ENCODE measurements at places on chromosomes 3 and 15.

GRCh38 chr15:48992545-48992944 lies 28.8 kb upstream of the SHC4 start:
- DNase-seq = no peak

- DNase-seq = no peak
Observed at GRCh38 chr3:71000483-71000882, 583.0 kb downstream of the FOXP1 start.

GRCh38 chr3:126685493-126685892 lies 18.5 kb upstream of the CHCHD6 start:
- DNase-seq = no peak

DNA sequence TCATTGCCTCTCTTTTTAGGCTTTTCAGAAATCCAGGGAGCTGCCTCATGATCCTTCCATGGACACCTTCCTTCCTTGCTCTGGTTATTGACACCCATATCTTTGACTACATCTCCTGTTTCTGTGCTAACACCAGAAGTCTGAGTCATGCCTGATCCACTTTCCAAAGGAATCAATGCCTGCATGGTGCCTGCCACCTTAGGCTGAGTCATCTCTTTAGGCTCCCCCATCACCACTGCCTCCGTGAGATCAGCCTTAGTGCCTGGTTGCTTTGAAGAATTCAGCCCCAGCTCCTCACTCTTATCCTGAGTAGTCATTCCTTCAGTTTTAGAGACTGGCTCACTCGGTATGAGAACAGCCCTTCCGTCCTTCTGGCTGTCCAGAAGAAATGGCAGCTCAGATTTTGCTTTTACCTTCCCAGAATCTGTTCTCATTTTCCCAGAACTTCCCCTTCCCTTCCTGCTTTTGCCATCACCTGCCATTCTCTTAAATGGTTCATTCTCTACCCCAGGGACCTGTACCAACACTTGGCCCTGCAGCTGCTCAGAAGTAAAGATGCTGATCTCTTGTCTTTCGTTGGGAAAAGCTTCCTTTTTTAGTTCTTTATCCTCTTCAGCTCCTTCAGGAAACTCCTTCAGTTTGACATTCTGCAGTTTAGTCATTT lies 105.3 kb downstream of the MAP4 start:
- peak; percentile 92 for DNase-seq

- no peak for DNase-seq
Observed at GRCh38 chr3:132550579-132551305, 46.3 kb upstream of the ACKR4 start.

DNA sequence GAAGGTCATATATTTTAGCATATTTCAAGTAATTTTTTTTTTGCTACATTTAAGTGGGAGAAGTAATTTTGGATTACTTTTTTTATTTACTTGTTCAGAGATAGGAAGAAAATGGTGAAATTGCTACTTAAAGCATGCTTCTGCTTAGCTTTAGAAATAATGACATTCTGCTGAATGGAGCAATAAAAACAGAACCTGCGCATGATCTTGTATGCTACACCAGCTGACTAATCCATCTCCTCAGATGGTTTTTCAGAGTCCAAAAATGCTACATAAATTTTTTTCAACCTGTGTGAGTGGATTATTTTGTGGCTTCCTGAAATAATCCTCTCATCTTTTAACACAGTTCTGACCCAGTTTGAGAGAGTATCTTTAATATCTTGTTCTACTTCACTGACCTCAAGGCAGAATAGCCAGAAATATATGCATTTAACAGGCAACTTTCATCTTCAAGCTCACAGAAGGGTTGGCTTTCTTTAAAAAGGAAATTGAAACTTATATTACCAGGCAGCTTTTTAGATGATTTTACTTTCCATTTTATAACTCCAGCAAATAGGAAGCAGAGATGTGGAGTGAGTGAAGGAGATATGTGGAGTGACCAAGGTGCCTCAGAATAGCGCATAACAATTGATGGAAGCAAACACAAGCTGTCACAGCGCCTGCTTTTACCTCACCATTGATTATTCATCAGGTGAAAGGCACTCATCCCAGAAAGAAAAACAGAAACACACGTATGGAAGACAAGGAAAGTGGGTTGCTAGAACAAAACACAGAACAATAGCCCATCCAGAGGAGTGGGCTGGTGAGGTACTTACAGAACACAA lies 136.6 kb downstream of the TGFBR2 start:
- DNase-seq = no peak

GRCh38 chr15:89502867-89503595 lies 6.6 kb upstream of the RHCG start:
- no peak for DNase-seq

DNA sequence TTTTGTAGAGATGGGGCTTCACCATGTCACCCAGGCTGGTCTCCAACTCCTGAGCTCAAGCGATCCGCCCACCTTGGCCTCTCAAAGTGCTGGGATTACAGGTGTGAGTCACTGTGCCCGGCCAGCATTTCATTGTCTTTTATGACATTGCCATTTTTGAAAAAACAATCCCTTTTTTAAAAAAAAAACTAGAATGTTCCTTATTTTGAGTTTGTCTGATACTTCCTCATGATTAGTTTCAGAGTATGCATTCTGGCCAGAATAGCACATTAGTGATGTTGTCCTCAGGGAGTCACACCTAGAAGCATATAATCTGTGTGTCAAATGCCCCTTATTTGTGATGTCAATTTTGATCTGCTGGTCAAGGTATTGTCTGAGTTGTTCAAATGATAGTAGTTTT lies 21.2 kb upstream of the NMD3 start:
- DNase-seq = no peak

- DNase-seq = no peak
Observed at GRCh38 chr3:81953111-81953510, 191.7 kb upstream of the GBE1 start.

DNA sequence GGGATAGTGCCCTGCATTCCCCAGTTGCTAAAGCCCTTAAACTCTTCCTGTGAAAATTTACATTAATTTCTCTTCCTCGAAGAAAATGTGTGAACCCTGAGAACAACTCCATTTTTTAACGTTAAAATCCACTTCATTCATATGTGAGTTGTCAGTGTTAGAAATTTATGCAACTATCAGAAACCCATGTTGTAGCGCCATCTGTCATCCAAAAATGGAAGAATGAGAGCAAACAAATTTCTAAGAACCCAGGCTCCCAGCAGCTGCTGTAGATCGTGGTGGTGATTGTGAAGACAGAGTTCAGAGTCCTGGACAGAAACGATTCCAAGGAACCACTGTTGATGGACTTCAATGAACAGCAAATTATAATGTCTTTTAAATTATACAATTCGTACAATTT lies 179.7 kb upstream of the NDN start:
- DNase-seq = no peak

- DNase-seq = no peak
Observed at GRCh38 chr3:48738144-48738536, 21.1 kb upstream of the IP6K2 start.

- no peak for DNase-seq
Observed at GRCh38 chr15:93527374-93528050, 438.5 kb upstream of the RGMA start.

GRCh38 chr3:134197681-134198261 lies 52.9 kb downstream of the RYK start:
- DNase-seq = peak; percentile 70

GRCh38 chr15:94177112-94177511 lies 54.2 kb upstream of the MCTP2 start:
- no peak for DNase-seq

DNA sequence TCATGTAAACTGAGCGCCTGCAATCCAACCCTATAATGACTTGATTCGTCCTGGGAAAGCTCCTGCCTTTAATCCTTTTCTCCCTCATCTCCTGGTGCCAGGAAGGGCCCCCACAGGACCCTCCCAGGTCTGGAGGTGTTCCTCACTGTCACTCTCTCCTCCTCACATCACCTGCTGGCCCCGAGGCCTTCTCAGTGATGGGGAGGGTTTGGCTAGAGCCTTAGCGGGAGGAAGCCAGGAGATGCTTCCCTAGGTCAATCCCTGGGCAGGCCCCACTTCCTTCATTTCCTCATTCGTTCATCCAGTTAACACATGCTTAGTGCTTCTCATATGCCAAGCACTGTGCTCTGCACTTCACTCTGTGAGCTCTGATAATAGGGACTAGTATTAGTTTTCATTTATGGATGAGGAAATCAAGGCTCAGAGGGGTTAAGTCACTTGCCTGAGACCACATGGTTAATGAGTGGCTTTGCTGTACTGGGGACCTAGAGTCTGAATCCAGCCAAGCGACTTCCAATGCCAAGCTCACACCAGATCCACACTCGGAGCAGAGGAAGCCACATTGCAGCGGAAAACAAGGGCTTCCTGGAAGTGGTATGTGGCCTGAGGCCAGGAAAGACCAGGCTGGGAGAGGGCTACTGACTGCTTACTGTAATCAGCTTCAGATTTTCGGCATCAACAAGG lies 50.3 kb upstream of the CHRNB4 start:
- DNase-seq = no peak

DNA sequence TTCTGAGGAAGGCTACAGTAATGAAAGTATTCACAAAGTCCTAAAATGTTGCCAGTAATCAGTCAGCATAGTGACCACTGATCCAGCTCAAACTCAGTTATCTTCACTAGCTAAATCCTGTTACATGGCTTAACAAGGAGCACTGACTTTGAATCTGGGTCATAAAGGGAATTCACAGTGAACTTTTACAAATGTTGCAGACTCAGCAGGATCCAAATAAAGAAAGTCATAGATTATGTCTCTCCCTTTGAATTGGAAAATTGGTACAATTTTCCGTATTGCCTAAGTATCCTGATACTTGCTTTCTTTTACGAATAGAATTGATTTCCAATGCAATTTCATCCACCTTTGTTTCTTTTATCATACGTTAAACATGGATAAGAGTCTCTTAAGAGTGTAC lies 431.5 kb upstream of the CNTN6 start:
- no peak for DNase-seq

DNA sequence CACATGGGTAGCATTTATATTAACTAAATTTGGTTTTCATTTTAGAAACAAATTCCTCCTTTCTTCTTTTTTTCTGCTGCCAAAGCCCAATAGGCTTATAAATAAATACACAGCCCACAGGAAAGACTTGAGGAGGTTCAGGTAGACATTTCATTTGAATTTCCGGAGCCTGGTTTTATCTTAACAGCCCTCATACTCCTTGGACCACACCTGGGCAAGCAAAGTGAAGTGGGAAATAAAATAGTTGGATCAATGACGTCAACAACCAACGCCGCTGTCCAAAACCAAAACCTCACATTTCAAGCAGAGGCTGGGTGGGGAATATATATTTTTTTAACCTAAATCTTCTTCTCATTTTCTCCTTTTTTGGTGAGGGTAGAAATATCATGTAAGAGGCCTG lies 53.2 kb downstream of the RFTN1 start:
- no peak for DNase-seq

DNA sequence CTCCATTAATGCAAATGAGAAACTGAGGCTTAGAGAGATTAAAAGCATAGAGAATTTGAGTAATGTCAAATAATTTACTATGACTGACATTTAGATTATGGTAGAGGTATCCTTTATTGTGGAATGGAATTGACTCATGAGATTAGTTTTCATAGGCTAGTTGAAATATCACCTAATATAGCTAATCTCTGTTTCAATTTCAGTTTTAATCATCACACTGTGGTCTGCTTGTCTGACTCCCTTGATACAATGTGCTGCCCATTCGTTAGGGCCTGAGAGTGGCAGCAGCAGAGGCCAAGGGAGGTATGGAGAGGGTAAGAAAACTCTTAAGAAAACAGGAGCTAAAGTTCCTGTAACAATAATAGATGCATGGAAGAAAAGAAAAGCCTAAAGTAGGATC lies 13.2 kb upstream of the ZBTB20 start:
- no peak for DNase-seq

GRCh38 chr3:4113811-4114522 lies 189.2 kb upstream of the SETMAR start:
- no peak for DNase-seq

Measured in HCEC 1CT (cell line).